SHP77 treated with DMSO at 0.1 percent for 48 hours (cell line): ENCODE measurements at places on chromosomes 16 and 17.

GRCh38 chr16:84042879-84043485 lies 387 bp upstream of the SLC38A8 start:
- no peak for DNase-seq

GRCh38 chr17:36837195-36837938 lies 99.9 kb upstream of the LHX1 start:
- no peak for DNase-seq

GRCh38 chr17:64117981-64118979 lies 11.7 kb downstream of the ERN1 start:
- peak; percentile 20 for DNase-seq

- DNase-seq = no peak
Measured at GRCh38 chr17:28575126-28575795, 1.4 kb downstream of the ALDOC start.

- no peak for DNase-seq
Measured at GRCh38 chr17:60615840-60616239, 15.8 kb downstream of the PPM1D start.

DNA sequence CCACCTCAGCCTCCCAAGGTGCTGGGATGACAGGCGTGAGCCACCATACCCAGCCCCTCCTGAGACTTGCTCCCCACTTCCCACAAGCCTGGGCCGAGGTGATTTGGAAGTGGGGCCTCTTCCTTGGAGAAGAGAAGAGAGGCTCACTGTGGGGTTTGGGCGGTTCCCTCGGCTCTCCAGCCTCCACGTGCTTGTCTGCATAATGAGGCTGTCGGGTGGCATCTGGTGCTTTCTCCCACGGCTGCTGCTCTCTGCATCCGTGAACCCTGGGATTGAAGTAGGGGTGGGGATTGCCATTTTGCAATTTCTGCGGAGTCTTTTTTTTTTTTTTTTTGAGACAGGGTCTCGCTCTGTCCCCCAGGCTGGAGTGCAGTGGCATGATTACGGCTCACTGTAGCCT lies 101.4 kb downstream of the RAP1GAP2 start:
- DNase-seq = no peak

GRCh38 chr17:503449-503700 lies 150.8 kb upstream of the RPH3AL start:
- no peak for DNase-seq

DNA sequence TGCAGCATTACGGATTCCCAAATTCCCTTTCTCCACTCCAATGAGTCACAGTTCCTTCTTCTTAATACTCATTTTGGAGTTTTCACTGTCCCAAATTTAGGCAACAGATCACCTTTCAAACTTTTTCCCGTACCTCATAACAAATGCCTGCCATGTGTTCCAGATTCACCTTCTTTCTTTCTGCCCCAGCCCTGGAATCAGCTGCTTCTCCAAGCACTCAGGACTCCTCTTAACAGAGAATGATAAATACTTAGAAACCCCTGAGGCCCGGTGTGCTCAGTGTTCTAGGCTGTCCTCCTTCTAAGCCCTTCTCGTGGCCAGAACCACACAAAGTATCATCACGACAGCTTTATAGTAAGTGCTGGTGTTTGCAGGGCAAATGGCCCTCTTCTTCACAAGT lies 14.9 kb downstream of the CSNK1D start:
- DNase-seq = no peak

DNA sequence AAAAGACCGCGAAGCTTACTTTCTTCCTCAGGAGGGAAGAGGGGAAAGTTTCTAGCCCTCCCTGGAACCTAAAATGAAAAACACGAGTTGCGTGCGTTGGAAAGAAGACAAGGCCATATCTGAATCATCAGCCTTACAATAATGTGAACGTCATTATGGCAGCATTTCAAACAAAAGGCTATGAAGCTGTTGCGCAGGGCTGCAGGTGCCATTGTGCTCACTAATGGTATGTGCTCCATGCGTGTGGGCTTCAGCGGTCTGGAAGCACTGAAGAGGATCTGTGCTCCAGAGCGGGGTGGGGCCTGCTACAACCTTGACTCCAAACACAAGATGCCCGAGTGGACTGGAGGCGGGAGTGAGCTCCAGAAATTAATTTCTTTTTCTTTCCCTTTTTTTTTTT lies 12.1 kb upstream of the CYB5B start:
- no peak for DNase-seq

DNA sequence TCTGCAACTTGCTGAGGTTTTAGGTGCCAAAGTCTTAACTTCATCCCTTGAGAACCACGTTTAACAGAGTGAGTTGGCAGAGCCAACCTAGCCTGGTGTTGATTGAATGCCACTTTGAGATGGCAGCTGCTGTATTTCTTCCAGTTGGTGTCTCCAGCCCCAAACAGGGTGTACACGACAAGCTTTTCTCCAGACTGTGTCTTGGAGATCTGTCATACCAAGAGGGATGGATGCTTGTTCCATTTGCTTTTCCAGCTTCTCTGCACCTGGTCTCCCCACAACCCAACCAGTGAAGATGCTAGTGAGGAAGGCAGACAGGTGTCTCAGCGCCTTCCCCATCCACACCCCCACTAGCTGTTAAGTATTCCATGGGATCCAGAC lies 141.1 kb upstream of the HS3ST2 start:
- no peak for DNase-seq

GRCh38 chr16:89368604-89369249 lies 121.6 kb downstream of the ANKRD11 start:
- no peak for DNase-seq

DNA sequence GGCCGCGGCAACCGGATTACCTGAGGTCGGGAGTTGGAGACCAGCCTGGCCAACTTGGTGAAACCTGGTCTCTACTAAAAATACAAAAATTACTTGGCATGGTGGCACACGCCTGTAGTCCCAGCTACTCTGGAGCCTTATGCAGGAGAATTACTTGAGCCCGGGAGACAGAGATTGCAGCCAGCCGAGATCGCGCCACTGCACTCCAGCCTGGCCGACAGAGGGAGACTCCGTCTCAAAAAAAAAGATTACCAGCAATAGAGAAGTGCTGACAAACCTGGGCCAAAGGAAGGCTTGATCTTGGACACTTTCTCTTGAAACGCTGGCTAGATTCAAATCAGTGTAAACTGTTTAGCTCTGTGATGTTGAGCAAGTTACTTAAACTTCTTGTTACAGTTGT lies 4.3 kb downstream of the MT1H start:
- DNase-seq = no peak

DNA sequence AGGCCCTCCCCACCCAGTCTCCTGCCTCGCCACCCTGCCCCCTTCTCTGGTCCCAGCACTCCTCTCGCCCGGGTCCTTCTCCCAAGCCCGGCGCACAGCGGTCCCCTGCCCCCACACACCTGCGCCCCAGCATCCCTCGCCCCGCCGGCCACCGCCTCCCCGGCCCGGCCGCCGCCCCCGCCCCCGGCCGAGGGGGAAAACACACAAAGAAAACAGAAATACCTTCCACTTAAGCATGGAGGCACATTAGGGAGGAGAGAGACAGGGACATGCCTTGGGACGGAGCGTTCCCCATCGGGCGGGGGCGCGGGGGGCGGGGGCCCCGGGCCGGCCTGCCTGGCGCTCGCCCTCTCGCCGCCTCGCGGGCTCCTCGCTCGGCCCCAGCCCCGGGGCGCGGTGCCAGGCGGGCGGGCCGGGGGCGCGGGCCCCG lies 326 bp downstream of the SRCIN1 start:
- DNase-seq = no peak

DNA sequence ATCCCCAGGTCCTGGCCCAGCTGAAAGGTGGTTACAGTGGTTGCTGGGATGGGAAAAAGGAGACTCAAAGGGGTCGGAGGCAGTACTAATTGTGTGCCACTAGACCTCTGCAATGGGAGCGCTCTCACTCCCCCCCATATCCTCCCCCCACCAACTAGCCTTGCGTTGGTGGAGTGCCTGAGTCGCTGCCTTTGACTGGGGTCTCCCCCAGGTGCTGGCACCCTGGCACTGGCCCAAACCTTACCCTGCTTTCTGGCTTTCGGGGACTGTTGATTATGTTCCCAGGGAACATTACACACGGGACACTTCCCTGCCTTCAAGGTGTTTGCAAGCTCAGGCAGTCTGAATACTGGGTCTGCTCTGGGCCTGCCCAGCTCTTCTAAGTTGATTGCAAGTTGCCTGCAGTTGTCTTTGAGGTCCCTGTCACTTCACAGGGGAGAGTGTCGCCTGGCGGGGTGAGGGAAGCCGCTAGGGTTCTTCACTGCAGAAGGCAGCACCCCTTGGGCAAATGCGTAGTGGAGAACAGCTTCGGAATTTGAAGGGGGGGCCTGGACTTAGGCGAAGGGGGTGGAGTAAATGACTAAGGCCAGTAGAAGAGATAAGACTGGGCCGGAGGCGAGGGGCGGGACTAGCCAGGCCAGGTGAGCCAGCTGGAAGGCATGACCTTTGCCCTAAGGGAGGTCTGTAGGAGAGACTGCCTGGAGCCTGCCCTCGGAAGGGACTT lies 98.0 kb downstream of the RAB11FIP4 start:
- no peak for DNase-seq

GRCh38 chr17:45114117-45114932 lies 18.0 kb downstream of the PLCD3 start:
- DNase-seq = no peak

- DNase-seq = no peak
Measured at GRCh38 chr17:69608141-69608540, 193.6 kb downstream of the MAP2K6 start.

- no peak for DNase-seq
Measured at GRCh38 chr17:7361906-7362305, 7.0 kb downstream of the TMEM95 start.

DNA sequence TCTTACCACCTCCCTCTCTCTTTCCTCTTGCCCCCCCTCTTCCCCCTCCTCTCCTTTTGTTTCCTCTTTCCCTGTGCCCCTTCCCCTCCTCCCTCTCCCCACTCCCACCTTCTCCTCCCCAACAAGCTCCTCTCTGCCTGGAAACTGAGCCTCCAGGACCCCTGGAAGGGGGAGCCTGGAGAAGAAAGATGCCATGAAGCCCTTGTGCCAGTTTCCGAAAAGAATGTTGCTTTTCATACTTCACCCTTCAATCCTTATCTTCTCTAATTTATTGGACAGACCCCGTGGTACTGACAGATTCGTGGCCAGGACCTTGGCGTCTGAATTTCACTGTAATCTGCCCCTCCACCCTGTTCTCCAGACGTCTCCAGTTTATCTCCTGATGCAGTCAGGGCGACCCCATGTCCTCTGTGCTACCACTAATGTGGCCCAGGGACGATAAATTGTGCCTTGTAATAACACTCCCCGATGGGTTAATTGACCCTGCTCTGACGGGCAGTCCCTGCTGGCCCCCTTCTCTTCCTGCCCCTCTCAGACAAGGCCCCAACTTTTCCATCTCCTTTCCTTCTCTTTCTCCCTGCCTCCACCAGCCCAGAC lies 138.4 kb upstream of the GSE1 start:
- no peak for DNase-seq

GRCh38 chr17:39598047-39598481 lies 9.7 kb downstream of the NEUROD2 start:
- DNase-seq = no peak

DNA sequence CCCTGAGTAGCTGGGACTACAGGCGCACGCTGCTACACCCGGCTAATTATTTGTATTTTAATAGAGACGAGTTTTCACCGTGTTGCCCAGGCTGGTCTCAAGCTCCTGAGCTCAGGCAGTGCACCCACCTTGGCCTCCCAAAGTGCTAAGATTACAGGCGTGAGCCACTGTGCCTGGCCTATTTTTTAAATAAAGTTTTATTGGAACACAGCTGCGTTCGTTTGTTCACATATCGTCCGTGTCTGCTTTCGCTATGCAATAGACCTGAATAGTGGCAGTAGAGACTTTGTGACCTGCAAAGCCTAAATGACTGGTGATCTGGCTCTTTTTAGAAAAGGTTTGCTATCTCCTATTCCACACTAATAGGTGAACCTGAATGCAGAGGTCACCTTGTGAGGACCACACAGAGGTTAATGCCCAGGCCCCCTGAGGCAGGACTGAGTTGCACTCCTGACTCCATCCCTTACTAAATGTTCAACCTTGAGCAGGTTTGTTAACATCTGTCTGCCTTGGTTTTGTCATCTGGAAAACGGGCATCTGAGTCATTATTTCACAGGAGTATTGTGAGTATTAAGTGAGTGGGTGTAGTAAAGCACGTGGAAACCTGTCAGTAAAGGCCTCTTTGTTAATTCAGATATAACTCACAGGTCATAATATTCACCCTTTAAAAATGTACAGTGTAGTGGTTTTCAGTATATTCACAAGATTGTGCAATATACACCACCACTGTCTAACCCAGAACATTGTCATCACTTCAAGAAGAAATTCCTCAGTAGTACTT lies 157.5 kb upstream of the CACNG5 start:
- no peak for DNase-seq

DNA sequence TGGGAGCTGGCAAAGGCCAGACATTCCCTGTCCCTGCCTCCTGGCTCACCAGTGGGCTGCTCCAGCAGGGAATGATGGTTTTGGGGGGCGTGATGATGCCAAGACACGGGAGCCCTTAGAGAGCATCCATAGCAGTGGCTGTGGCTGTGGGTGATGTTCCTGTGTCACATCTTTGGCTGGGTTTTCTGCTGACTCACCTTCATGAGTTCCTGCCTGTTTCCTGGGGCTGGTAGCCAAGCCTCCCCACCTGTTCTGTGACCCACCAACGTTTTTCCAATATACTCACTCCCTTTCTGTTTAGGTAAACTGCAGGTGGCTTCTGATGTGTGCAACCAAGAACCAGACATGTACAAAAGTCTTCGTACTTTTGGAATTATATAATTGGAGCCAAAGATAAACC lies 16.5 kb upstream of the NF1 start:
- no peak for DNase-seq

- no peak for DNase-seq
Measured at GRCh38 chr17:10758062-10758461, 28.2 kb upstream of the TMEM220 start.

- DNase-seq = no peak
Measured at GRCh38 chr17:79918581-79919163, 79.4 kb upstream of the CBX4 start.

DNA sequence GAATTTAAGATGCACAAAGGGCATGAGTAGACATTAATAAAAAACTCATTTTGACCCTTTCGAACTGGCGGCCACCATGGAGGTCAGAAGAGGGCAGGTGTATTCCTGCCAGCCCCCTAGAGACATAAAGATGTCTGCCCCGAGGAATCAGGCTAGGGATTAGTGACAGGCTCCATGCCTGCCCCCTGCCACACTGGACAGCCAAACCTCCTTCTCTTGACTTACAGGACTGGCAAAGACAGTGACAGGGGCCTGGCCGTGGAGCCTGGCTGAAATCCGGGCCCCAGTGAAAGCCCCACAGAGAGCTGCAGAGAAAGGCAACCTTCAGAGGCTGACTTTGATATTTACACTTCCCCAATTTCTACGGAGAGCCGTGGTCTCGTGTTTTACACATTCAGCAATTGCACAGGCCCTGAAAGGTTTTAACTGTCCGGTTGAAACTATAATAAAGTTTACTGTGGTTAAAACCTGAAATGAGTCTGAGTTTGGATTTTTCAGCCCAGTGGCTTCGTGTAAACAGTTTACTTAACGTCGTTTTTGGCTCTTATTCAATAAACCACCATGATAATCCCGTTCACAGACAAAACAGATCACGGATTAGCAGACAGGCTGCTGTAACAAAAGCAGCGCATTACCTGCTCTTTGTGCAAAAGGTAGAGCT lies 243.9 kb upstream of the MYOCD start:
- DNase-seq = no peak
